Stimulated activated CD8-positive, alpha-beta memory T cell treated with anti-CD3 and anti-CD28 coated beads, Interleukin-15, amount 100 ng/mL, for 1 hour (primary cell): ENCODE measurements at places on chromosomes 3 and 15.

- no peak for DNase-seq
These were observed 219.0 kb upstream of the LMCD1 start for GRCh38 chr3:8282541-8283165.

DNA sequence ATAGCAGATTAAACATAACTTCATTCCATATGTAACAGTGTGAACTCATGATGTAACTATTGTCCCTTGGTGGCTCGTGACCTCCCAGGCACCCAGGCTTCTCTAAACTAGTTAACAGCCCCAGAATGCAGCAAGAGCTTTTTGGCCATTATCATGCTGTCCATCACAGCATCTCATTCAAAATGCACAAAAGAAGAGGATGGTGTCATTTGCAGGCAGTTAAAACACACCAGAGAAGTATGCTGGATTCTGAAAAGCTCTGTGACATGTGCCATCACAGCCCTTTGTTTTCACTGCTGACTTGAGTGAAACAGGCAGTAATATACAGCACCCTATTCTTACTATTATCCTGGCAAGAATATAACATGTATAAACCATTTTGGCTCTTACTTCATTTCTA, 117.6 kb upstream of the CHMP2B start:
- no peak for DNase-seq

DNA sequence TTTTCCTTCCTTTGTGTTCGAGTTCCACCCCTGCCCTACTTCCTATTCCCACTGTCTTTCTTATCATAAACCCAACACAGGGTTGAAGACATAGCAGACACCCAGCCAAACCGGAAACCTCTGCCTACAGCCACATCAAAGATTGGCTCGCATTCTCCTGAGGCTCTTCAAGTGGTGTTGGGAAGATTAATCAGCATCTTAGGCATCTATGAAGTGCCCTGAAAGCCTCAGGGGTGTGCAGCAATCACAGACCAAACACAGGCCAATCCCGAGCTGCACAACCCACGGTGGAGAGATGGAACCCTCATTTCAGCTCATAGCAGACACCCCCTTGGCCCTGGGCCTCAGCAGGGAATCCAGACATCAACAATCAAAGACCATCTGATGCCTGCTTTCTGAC, 255.9 kb downstream of the XXYLT1 start:
- DNase-seq = no peak

- DNase-seq = no peak
These were observed 40.6 kb upstream of the C3orf80 start for GRCh38 chr3:160184655-160185054.

DNA sequence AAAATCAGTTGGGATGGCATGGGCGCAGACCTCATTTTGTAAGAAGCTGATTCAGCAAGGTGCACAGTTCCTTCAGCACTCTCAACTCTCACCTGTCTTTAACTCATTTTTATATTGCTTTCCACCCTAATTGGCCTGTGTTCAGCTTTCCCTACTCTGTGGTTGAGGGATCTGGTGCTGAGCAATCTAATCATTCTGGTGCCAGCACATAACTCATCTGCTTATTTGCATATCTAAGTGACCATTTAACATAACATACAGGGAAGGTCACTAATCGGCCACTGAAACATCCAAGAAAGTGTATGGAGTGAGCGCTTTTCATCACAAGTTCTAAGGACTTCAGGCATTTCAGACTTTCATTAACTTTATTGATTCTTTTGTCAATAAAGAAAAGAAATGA, 303.4 kb upstream of the ROPN1 start:
- DNase-seq = no peak

GRCh38 chr3:98920166-98920565, 18.7 kb upstream of the DCBLD2 start:
- no peak for DNase-seq

GRCh38 chr3:197545101-197545500, 10.7 kb downstream of the BDH1 start:
- DNase-seq = no peak

DNA sequence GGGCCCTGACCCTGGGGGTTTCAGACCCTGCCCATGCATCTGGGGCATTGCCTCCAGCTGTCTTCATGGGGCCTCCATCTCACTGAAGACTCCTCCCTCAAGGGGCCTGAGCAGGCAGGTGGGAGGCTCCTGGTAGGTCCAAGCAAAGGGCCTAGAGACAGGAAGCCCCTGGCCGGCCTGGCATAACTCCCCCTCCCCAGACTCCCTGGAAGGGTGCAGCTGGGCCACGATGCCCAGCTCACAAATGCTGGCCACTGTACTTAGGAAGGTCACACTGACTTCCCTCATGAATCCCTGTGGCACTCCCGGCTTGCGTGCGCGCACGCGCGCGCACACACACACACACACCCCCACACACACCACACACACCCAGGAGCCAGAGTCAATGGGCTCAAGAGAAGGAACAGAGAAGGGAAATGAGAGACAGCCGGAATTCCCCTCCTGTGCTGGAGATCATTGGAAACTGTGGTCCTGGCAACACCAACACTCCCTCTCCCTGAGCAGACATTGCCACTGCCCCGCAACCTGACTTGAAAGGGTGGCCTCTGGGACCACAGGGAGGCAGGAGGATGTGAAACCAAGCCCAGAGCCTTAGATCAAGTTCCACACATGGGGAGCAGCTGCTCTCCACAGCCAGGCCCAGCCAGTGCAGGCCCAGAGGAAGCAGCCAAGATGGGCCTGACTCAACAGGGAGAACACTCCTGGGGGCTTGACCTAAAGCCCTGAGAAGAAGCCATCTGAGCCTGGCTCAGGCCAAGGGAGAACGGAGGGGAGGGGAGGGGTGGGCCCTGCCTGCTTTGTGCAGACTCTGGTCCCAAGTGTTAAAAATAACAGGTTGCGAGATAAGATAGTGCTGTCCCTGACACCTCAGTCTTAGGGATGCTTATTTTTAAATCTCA, 69.7 kb downstream of the SCN5A start:
- no peak for DNase-seq

DNA sequence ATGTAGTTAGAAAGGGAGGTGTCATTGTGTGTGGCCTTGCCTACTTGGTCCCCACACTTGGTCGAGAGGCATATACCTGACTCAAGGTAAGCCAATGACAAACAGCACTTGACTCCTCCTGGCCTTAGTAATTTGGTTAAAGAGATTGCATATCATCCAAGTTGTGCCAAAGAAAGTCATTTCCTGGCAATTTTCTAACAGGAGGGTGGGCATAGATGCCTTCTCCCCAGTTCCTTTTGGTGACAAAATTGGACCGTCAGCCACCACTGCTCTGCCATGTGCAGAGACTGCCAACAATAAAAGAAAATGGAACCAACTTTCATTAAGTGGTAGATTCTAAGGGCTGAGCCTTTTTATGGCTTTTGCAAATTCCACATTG, 7.9 kb upstream of the LEKR1 start:
- DNase-seq = no peak

- peak; percentile 95 for DNase-seq
These were observed at the start of gene SCAP for GRCh38 chr3:47475570-47476329. TSS of gene SCAP (minus strand) at chr3:47475941. CDS start at chr3:47442993, 32,948 bp downstream.

DNA sequence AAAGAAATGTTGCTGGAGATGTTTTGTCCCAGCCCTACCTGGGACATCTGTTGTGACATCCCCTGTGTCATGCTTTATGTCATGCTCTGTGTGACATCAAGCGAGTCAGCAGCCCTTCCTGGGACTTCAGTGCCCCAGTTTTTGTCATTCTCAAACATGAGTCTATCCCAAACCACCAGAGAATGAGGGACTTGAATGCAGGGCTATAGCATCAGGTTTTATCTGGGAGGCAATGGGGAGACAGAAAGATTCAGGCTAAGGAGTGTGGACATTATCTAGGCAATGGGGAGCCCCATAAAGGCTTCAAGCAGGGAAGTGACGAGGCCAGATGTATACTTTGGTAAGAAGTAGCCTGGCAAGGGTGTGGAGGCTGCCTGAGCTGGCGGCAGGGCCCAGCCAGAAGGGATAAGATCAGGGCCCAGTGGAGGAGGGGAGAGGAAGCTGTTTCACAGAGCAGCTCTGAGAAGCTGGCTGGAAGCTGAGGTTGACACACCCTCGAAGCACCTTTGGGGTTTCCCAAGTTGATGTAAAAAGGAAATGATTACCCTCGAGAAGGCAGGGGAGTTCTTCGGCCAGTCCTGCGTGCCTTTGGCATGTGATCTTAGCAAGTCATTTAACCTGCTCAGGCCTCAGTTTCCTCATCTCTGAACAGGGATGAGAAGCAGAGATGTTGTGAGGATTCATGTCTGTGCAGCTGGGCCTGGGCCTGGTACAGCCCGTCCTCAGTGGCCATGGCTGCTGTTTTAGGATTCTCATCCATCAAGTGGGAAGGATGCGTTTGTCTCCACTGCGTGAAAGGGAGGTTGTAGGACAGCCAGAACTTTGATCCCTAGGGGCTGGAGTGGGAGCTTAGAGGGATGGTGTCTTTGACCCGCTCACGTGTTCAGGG, 34.3 kb downstream of the IRAK2 start:
- peak; percentile 42 for DNase-seq

DNA sequence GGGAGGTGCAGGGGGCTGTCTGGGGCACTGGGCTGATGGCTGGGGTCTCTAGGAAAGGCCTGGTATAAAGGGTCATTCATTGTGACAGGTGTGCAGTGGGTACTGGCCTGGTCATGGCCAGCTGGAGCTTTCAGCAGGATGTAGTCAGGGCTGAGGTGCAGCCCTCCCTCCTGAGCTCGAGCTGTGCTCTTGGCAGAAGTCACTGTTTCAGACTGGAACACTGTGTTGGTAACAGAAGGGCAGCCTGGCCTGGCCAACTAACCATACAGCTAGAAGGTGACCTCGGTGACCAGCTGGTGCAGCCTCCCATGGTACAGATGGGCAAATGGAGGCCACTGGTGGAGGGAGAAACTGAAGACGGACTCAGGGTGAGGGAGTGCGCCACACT, 34.4 kb upstream of the LCTL start:
- no peak for DNase-seq

DNA sequence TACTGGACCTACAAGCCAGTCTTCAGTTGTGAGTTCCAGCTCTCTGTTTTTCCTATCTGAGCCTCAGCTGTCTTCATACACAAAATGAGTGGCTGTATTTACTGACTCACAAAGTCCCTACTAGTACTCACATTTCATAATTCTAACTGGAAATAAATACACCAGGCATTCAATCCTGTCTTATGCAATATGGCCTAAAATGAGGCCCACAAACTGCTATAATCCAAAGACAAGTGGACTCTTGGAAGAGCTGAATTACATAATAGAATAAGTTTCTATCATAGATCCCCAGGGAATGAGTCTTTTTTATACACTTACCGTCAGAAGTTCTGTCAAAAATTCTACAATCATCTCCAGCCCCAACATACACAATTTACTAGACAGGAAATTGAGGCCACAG, 211.9 kb downstream of the LRRN1 start:
- DNase-seq = no peak

GRCh38 chr3:146277953-146278631, 27.2 kb upstream of the PLSCR4 start:
- DNase-seq = no peak

DNA sequence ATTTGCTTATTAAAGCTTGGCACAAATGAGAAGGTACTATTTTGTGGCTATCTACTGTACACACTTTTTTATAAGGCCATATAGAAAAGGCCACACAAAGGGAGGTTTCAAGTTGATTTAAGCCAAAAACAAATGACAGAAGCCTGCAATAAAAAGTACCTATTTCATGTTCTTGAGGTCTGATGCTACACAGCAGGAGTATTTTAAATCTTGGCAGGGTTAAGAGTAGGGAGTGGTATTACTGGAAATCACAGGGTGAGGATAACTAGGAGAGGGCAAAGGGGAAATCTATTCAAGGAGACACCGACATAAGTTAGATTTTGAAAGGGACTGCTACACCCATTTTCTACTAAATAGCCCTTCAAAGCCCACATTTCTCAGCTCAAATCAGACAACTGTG, 146.2 kb downstream of the GREM1 start:
- DNase-seq = no peak

DNA sequence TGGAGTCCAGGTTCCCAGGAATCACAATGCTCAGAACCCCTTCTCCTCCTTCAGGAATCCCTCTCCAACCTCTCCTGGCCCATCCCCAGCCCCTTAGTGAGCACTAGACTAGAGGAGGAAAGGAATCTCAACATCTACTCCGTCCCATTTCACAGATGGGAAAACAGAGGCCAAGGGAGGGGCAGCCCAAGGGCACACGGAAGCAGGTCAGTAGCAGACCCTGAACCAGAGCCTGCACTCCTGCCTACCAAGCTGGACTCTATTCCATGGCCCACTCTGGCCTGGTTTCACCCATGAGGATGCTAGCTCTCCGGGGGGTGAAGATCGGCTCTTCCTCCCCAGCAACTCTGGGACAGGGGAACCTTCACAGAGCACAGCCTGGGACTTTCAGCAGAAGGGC, 14.3 kb downstream of the SEMA7A start:
- no peak for DNase-seq

DNA sequence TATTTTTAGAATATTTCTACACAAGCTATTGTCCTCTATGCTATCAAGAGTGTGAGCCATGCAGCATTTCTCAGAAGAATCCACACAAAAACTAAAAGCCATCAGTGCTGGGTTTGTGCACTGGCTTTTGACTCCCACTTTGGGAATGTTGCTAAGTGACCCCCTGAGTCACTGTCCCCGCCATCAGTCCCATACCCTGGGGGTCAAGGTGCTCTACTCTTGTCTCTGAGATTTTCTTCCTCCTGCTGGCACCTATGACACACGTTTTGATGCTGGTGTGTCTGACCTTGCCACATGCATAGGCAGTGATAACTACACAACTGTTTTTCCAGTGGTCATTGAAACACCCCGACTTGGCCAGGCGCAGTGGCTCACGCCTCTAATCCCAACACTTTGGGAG, 19.8 kb downstream of the CMTM7 start:
- DNase-seq = no peak

DNA sequence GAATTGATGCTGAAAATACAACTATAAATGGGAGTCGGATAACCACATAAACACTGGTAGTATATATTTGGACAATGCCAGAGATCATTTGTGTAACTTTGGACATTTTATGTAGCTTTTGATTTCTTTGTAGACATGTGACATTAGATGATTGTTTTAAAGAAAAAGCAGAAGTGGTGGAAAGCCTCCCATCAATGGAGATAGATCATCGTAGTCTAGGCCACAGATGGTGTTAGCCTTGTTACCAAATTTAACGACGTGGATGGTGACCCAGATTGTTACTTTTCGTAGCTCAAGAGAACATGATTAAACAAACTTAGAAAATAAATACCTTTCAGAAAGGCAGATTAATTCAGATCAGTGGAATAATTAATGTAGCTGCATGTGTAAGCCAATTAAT, 8.8 kb downstream of the CACNA1D start:
- no peak for DNase-seq

- DNase-seq = no peak
These were observed 97.1 kb downstream of the SLC25A26 start for GRCh38 chr3:66317750-66318376.

DNA sequence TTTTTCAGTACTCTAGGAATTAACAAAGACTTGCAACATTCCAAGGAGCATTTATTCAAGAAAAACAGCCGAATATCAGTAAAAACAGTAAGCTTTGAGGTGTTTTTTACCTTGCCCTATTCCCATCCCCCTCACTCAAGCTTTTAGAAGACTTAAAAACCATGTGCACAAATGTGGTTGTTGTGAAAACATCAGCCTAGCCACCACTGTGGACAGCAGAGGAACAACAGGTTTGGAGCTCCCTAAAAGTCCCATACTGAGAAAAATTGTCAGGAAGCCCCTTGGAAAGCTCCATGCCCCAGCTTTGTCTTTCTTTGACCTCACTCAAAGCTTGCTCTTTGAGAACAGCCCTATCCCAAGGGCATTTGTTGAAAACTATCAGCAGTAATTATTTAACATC, 34.7 kb upstream of the RSL24D1 start:
- no peak for DNase-seq

GRCh38 chr3:27630885-27631284, 91.2 kb downstream of the EOMES start:
- no peak for DNase-seq

GRCh38 chr15:100439514-100439913, 89.2 kb downstream of the CERS3 start:
- no peak for DNase-seq
